ENCODE measurements at places on chromosomes 1 and 21. TPM values are rescaled to one million over a fixed set of nuclear protein-coding genes. Genes with fewer than 3 reads are reported as not detected.

- DNase-seq, result no peak
These were observed 15.4 kb downstream of the OVAAL start for GRCh38 chr1:180574031-180574713.

GRCh38 chr1:193143285-193143684, 21.5 kb downstream of the CDC73 start:
- no peak for DNase-seq

DNA sequence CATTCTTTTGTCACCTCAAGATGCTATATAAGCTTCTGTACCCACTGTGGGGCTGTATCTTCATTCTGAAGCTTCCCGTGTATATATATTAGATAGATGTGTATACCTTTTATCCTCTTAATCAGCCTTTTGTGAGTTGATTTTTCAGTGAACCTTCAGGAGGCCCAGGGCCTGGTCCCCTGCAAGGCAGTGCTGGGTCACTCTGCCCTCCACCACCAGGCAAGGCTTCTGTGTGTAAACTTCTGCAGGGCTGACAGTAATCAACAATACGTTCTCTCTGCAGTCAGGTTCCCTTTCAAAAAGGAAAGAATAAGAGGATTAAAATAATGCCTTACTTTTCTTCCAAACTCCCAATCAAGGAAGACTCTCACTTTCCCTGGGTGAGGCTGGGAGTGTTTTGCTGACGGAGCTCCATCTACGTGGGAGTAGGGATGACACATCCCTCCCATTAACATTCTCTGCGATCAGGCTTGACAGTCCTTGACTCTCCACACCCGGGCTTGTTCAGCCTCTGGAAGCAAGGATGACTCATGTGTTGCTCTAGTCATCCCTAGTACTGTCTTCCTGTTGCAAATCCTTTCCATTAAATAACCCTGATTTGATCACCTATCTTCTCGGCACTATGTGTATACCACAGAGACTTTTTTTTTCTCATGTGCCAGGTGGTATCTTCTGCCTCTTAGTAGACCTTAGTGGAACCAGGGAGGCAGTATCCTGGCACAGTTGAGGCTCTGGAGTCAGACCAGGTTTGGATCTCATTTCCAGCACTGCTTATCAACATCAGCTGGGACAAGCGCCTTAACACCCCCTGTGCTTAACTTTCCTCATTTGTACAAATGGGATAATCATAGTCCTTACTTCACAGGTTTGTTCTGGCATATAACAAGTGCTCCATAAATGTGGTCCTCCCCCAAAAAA, 70.3 kb upstream of the KCNK1 start:
- DNase-seq, result no peak

The SPATA21 gene
- total RNA-seq, result not detected

- no peak for DNase-seq
These were observed 126.8 kb upstream of the EDN2 start for GRCh38 chr1:41611068-41611931.

- no peak for DNase-seq
These were observed 119.4 kb upstream of the SLC45A1 start for GRCh38 chr1:8198522-8198921.

DNA sequence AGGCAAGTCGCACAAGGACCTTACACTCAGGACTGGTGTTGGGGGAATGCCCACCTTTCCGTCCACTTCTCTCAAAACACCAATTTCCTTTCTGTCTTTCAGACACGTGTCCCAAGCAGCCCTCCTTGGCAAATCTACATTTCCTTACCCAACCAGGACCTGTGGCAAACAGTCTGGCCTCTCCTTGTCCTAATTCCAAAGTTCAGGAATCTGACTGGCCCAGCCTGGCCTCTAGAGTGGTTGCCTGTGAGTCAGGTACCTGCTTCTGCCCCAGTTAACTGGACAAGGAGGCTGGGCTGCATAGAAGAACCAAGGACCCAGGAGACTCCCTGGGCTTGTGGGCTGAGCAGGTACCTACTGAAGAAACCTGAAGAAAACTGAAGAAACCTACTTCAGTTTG, 34.3 kb upstream of the CITED4 start:
- DNase-seq, result no peak

DNA sequence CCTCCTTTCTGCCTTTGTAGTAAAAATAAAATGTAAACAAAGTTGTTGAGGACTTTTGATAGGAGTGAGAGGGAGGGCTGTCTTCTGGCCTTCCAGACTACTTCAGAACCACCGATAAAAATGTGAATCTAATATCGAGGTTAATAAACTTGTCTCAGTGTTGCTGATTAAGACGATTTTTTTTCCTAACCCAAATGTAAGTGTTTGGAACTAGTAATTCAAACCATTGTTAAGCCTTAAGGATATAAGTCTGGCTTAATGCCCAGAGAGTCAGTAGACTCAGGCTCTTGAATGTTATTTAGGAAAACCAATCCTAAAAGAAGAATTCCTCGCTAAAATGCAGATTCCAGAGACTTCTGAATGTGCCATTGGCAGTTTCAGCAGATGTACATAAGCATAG, 356.9 kb downstream of the SIPA1L2 start:
- DNase-seq, result no peak

The KCNJ15 gene
- not detected for total RNA-seq

DNA sequence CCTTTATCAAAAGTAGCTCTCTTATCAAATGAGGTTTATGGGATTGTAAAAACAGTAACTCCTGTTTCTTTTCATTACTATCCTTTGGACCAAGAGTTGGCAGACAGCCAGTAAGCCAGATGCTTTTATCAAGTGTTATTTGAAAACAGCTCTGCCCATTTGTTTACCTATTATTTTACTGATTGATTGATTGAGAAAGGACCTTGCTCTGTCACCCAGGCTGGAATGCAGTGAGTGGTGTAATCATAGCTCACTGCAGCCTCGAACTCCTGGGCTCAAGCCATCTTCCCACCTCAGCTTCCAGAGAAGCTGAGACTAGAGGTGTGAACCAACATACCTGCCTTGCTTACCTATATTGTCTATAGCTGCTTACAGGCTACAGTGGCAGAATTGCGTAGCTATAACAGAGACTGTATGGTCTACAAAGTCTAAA, 3.6 kb downstream of the PRKAB2 start:
- no peak for DNase-seq

The KRTAP13-1 gene
- total RNA-seq, result not detected

DNA sequence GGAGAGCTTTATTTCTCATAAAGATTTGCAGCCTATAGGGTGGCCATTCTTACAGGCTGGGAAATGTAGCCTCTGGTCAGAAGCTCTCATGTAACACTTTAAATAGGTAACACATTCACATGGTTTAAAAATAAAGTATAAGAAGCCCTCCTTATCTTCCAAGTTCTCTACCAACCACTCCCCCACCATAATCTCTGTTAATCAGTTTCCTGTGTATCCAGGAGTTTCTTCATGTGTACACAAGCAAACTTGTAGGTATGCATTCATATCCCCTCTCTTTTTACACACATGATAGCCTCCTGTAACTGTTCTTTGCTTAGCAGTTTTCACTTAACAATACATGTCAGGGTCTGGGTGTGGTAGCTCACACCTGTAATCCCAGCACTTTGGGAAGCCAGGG, 4.9 kb upstream of the STMN1 start:
- no peak for DNase-seq

GRCh38 chr1:202374099-202374498, 25.6 kb downstream of the PPP1R12B start:
- DNase-seq, result no peak

The CLDN17 gene
- total RNA-seq, result not detected

GRCh38 chr1:26096471-26096870, 15.2 kb upstream of the PDIK1L start:
- no peak for DNase-seq

The FMO5 gene
- 1.7 TPM for total RNA-seq

- DNase-seq, result no peak
These were observed 41.5 kb downstream of the TSEN15 start for GRCh38 chr1:184093071-184093470.

The ZBTB37 gene
- 14.7 TPM for total RNA-seq

The CD1D gene
- total RNA-seq, result 0.94 TPM

DNA sequence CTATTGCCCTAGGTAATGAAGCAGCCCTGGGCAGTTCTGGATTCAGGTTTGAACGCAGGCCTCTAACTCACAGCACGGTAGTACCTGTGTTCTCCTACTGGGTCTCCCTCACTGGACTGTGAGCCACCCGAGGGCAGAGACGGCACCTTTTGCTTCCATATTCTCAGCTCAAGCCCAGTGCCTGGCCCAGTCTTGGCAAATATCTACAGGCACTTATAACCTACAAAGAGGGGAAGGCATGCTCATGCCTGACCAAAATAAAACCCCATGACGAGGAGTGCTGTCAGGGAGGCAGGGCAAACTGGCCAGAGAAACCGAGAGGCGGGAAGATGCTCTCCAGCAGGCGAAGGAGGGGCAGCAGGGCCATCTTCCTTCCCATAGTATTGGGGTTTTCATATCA, 91.1 kb downstream of the DDX20 start:
- no peak for DNase-seq

DNA sequence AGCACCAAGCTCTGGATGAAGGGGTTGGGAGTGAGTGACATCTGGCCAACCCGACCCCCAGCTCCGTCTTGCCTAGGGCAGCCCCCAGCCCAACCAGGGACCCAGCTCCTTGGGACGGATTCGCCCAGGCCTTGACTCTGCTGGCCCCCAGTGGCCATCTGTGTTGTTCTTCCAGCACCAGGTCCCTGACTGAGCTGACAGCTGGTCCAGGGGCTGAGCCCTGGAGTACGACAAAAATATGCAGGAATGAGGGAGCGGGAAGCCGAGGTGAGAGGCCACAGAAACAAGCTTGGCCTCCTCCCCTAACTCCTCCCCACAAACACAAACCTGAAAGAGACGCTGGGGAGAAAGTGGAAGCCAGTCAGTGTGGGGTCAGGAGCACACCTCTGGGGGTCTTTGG, 55.0 kb upstream of the PAX7 start:
- no peak for DNase-seq

The C1orf94 gene
- total RNA-seq, result not detected

DNA sequence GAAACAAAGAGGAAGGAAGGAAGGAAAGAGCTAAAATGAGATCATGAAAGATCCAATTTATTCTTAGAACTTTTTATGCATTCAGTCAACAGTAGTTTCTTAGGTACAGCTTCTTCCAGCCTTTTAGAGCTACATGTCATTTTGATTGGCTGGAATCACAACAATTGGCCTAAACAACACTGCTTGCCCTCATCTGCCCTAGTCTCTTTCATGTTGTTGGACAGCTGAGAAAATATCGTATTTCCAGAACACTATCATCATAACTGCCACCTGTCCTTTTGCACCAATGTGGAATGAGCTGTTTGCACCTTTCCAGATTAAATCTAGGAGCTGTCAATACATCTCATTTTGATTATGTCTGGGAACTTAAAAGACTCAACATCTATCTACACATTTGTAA, 161.7 kb downstream of the TGFBR3 start:
- DNase-seq, result no peak

DNA sequence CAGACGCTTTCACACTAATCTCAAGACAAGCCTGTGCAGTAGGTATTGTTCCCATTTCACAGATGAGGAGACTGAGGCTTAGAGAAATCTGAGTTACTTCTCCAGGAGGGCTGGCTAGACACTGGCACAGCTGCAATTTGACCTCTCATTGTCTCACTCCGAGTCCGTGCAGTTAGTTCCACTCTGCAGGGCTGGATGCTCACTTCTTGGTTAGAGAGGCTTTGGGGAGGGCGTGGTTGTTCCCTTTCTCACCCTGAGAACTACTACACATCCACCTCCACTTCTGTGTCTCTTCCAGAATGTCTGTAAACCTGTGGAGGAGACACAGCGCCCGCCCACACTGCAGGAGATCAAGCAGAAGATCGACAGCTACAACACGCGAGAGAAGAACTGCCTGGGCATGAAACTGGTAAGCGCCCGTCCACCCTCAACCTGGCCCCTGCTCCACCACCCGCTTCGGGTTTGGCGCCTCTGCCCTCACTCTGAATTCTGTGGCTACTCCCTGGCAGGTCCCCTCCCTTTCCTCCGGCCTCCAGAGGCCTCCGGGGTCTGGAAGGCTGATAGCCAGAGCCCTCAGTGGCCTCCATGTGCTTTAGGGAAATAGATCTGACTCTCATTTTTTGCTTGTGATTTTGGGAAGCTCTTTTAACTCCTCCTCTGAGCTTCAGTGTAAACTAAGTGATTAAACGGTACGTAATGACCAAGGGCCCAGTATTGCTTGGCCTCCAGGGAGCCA, 29.1 kb downstream of the EIF2D start:
- no peak for DNase-seq

- no peak for DNase-seq
These were observed 118.4 kb downstream of the CRYAA start for GRCh38 chr21:43287111-43287760.

- DNase-seq, result no peak
These were observed 1.2 kb upstream of the LHX9 start for GRCh38 chr1:197915862-197916499.

The ZNF684 gene
- 3.3 TPM for total RNA-seq

The LCE1D gene
- total RNA-seq, result not detected

GRCh38 chr1:242205622-242206489, 207.0 kb upstream of the MAP1LC3C start:
- no peak for DNase-seq

The EPHB2 gene
- 0.15 TPM for total RNA-seq

DNA sequence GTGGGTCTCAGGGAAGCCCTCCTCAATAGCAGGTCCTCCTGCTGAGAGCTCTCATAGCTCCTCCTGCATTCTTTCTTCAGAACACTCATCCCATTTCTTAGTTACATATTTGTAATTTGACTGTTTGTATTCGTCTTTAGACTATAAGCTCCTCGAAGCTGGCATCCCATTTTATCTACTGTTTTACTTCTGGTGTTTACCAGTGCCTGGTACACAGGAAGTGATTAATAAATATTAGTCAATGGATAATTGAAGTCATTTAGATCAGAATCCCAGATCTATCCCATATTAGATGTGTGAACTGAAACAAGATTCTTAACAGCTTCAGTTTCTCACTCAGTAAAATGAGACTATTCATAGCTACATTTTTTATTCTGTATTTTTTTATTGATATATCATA, 88.7 kb downstream of the PLPP3 start:
- DNase-seq, result no peak

DNA sequence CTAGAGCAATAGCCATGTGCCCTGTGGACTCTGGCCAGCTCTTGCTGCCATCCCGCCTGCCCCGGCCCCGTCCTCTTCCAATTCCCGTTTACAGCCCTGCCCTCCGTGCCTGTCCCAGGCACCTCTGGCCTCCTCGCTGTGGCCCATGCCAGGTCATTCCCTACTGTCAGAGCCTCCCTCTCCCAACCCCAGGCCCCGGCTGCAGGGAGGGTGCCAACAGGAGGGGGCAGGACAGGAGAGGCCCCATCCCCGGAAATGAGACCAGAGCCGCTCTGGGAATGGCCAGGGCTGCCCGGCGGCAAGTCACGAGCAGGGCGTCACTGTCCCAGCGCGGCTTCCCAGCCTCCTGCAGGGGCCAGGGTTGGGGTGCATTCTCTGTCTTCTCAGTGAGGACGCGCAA, 23.5 kb upstream of the TSPEAR start:
- no peak for DNase-seq

The SYPL2 gene
- total RNA-seq, result not detected

- DNase-seq, result no peak
These were observed 17.1 kb downstream of the COL6A2 start for GRCh38 chr21:46114963-46115362.

DNA sequence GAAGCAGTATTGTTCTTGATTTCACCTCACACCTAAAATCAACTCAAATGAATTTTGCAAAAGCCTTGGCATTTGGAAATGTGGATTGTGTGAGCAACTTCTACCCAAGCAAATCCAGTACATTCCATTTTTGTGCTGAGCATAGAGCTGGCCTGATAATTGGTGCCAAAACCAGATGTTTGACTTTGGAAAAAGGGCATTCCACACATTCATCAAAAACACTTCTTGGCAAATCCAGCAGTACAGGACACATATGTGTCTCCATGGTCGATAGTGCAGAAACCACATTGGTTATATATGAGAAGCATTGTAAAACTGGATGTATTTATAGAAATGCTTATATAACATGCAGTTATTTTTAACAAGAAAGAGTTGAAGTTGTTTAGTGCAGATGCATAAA, 210.4 kb downstream of the KCNK2 start:
- DNase-seq, result no peak
